ENCODE measurements at places on chromosomes 3 and 15. TPM values are rescaled to one million over a fixed set of nuclear protein-coding genes. Genes with fewer than 3 reads are reported as not detected.

- DNase-seq, result no peak
Observed at GRCh38 chr15:48086576-48086975, 34.2 kb upstream of the SLC24A5 start.

GRCh38 chr3:188076176-188076575, 77.8 kb upstream of the LPP start:
- DNase-seq, result no peak

DNA sequence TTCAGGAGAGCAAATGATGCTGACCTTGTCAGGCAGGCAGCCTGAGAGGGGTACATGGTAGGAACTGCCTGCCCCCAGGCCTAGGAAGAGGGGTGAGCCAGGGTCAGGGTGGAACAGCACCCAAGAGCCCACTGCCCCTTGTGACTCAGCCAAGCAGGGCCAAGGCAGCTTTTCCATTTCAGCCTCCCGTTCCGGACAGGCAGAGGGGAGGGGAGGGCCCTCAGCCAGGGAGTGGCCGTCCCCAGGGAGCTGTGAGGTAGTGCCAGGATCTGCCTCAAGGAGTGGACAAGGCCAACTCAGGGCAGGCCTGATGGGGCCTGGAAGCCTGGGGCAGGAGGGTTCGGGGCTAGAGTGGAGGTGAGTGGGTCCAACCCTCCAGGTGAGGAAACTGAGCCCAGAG, 5.1 kb upstream of the ANKRD63 start:
- no peak for DNase-seq

DNA sequence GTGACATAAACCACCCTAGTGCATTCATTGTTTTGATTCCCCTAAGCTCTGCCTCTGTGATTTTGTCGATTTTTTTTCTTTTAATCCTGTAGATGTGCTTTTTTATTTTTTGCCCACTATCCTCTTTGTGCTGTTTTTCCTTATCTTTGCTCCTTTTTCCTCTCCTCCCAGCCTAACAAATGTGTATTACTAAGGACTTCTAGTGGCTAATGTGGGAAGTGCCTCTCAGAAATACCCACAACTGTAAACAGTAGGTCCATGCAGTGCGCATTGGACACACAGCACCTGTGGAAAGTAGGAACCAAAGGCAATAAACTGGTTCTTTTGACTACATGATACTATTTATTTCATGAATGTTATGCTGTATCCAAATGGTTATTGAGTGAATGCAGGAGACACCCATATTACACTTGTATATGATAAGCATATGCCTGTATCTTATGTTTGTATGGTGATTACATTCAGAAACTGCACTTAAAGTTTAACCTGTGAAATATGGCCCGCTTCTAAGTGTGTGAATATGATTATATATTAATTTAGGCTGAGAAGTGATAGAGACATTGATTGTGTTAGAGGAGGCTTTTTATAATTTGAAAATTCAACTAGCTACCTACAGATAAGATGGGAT, 147.8 kb downstream of the PLCL2 start:
- DNase-seq, result no peak

DNA sequence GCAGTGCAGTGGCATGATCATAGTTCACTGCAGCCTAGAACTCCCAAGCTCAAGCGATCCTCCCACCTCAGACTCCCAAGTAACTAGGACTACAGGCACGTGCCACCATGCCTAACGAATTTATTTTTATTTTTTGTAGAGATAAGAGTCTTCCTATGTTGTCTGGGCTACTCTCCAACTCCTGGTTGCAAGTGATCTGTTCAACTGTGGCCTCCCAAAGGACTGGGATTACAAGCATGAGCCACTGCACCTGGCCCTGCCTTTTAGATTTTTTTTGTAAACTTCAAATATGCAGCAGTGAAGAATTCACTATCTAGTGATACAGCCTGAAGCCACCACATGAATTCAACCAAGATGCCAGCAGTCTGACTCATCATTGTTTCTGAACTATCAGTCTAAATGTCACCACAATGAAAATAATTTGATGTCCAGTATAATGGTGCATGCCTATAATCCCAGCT, 32.7 kb downstream of the UBXN7 start:
- DNase-seq, result no peak

UBE2E2 gene
- total RNA-seq, result 63.8 TPM

GRCh38 chr15:78982736-78983135, 37.9 kb upstream of the CTSH start:
- DNase-seq, result no peak

LSMEM2 gene
- total RNA-seq, result 33.6 TPM

BFSP2 gene
- total RNA-seq, result not detected

Measured in heart right ventricle (tissue), 16 donors.